ENCODE measurements at places on chromosomes 3 and 15.
A peak's percentile ranks its signal among the peaks of the same experiment; 100 is the strongest.

DNA sequence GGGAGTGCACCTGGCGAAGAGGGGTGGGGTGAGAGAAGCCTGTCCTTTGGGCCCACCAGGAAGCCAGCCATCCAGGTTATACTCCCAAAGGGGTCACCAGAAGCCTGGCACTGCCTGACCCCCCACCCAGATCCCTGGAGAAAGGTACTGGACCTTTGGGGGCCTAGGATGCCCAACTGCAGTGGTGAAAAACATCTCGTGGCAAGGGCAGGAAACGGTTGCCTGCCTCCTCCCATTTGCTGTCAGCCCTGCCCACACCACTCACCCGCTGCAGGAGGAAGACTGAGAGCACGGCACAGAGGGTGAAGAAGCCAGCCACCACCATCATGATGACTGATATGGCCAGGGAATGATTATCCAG is 2.2 kb upstream of the ULK3 start:
- DNase-seq, result no peak

DNA sequence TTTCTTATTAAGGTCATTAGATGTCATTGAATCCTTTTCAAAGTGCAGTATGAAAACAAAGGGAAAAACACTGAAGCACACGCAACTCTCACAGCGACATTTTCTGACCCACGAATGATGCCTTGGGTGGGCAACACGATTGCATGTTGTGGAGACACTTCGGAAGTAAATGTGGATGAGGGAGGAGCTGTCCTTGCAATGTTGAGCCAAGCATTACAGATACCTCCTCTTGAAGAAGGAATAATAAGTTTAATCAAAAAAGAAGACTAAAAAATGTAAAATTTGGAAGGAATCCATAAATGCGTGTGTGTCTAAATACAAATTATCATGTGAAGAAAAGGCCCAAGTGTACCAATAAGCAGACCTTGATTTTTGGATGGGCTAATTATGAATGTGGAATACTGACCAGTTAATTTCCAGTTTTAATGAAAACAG is 16.9 kb downstream of the THBS1 start:
- DNase-seq, result no peak

GRCh38 chr3:127822041-127822681 is at the start of gene MGLL:
MGLL (minus strand) TSS chr3:127822515; CDS start chr3:127822318, 197 bp downstream.
- DNase-seq, result peak; percentile 55

DNA sequence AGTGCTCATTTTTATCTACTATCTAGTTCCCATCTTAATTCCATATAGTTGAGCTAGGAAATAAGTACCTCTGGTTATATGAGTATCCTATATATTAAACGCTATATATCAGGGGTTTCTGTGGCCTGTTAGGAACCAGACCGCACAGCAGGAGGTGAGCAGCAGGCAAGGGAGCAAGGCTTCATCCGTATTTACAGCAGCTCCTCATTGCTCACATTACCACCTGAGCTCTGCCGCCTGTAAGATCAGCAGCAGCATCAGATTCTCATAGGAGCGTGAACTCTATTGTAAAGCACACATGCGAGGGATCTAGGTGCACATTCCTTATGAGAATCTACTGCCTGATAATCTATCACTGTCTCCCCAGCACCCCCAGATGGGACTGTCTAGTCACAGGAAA is 23.0 kb downstream of the GSK3B start:
- DNase-seq, result no peak

- peak; percentile 60 for DNase-seq
These were observed 164.8 kb downstream of the ERC2 start for GRCh38 chr3:56303487-56303886.

GRCh38 chr15:48672206-48672605 is 26.7 kb upstream of the FBN1 start:
- DNase-seq, result no peak

DNA sequence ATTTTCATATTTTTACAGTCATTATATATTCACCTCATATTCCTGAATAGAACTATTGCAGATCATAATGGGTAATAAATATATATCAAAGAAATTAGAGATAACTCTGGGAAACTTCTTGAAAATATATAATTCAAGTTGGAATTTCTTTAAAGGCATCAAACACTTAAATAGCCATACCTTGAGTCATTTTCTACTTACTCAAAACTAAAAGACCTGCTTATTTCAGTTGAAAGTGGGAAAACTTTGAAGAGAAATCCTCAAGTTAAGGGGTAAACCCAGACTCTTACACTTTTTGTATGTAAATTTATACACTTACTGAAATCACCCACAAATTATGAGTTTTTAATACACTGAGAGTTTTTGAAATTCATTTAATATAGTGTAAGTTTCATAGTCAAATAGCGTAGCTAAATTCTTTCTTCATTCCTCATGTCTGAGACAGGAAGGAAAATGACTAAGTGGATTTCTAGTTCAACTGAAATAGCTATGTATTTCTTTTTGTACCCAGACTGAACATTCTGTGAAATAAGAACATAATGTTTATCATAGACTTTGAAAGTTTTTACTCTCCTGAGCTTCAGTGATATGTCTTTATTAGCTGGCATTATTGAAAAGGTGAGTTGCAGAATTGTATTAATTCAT is 4.6 kb upstream of the ALCAM start:
- DNase-seq, result no peak

DNA sequence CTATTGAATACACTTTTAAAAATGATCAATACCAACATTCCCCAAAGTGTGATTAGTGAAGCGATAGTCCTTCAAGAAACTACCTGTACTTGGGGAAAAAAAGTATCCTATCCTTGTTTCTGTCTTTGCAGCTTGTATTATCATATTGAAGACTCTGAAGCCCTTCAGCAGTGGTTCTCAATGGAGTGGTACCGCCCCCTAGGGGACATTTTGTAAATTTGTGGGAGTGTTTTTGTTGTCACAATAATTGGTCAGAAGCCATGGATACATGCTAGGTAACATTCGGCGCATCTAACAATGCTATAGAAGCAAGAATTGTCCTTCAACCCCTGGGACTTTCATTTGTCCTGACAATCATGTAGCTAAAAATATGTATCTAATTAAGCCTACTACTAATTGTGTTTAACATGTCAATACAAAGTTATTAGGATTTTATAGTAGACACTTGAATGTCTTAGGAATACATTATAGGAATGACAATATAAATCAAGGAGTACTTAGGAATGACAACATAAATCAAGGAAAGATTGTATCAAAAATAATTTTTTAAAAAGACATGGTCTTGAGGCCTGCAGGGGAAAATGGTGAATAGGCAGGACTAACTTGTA is 53.7 kb downstream of the NMD3 start:
- DNase-seq, result peak; percentile 33

- no peak for DNase-seq
These were observed 92.5 kb upstream of the SKOR1 start for GRCh38 chr15:67732671-67733374.

- no peak for DNase-seq
These were observed 66.1 kb upstream of the CCR4 start for GRCh38 chr3:32885283-32885901.

DNA sequence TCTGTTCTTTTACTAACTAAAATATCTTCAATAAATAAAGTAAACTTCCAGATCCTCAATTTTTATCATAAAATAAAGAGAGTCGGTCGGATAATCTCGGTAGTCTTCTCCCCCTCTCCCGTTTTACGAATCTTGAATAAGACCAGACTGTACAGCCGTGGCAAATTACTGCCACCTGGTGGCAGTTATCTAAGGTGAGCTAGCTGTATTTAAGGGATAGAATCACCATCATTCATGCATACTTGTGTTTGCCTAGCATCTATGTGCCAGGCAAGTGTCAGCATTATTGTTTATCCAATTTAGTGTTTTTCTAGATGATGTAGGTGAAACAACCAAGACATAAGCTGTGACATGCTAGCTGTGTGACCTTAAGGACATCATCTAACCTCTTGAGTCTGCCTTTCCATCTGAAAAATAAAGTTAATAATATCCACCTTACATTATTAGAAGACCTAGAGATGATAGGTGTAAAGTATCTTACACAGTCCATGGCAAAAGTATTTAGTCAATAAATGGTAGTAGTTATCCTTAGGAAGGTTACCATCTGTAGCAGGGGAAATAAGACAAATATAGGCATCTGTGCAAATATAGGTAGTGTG is 21.3 kb downstream of the DUT start:
- DNase-seq, result peak; percentile 55

GRCh38 chr15:93497291-93497690 is 408.3 kb upstream of the RGMA start:
- DNase-seq, result no peak

DNA sequence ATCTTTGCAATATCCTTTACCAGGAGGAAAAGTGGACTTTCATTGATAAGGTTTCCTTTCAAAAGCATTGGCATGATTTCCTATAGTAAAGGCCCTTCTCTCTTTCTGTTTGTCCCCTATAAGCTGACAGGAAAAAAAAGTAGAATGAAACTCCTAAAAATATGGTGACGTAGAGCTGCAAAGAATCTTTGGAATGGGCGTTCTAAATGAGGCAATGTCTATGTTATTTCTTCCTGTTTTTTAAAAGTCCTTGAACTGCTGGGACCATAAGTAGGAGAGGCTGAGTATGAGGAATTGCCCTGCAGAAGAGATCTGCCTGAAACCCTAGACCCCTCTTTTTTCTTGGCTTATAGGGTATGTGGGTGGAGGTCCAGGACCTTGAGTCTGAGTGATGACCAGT is 17.2 kb downstream of the ST3GAL6 start:
- no peak for DNase-seq

GRCh38 chr3:122305818-122306621 is 19.0 kb upstream of the CSTA start:
- DNase-seq, result peak; percentile 4

- DNase-seq, result no peak
These were observed 32.4 kb upstream of the ALCAM start for GRCh38 chr3:105334138-105334882.

DNA sequence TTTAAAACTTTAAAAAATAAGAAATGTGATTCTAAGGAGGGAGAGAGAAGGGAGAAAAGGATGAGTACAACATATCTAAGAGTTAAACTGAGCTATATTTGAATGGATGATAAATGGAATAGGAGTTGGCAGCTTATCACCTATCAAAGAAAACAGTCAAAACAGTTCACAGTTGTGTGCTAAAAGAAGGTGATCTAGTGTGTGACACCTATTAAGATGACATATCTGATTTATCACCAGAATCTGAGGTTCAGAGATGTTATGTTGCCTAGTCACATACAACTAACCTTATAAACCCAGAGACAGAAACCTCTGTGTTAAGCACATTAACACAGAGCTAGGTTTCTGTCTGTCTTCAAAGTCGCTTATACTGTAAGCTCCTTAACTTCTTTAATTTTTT is 3.0 kb downstream of the ATP13A3 start:
- no peak for DNase-seq

- DNase-seq, result no peak
These were observed 251.1 kb upstream of the CMC1 start for GRCh38 chr3:27990324-27990723.

GRCh38 chr15:98384328-98385029 is 263.9 kb upstream of the IGF1R start:
- no peak for DNase-seq

DNA sequence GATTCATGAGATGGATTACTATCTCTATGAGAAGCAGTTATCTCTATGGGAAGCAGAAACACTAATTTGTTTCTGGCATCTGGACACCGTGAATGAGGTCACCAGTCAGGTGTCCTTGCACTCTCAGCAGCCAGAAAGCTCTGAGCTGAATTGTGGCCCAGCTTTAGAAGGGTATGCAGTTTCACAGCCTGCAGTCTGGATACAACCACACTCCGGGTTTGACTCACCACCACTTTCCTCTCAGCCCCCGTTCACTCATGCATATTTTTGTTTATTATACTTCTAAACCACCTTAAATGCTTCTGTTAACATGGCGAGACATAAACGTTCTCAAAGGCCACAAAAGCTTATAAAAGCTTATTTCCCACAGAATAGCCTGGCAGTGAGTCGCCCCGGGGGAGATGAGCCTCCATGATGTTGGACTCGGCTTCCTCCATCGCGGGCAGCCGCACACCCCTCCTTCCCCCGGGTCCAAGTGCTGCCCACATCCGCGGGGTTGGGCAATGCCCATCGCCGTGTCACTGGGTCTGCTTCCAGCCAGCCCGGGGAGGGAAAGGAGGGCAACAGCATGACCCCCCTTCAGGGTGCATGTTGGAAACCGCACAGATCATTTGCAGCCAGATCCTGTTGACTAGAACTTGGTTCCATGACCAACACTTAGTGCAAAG is 16.8 kb upstream of the SLC41A3 start:
- no peak for DNase-seq

All from nephron progenitor cell (in vitro differentiated cells).